ENCODE measurements at places on chromosomes 2 and 18. TPM values are rescaled to one million over a fixed set of nuclear protein-coding genes. Genes with fewer than 3 reads are reported as not detected.

The RPIA gene
- 23.8 TPM for total RNA-seq

The SERPINB3 gene
- 0.68 TPM for total RNA-seq

The FANCL gene
- total RNA-seq = 33.1 TPM

The AQP12A gene
- not detected for total RNA-seq

The EIF2AK2 gene
- total RNA-seq = 121 TPM

The FLACC1 gene
- 1.4 TPM for total RNA-seq

The PFN4 gene
- 0.64 TPM for total RNA-seq

The RPRD1A gene
- total RNA-seq = 68.8 TPM

The FBXO48 gene
- 2.4 TPM for total RNA-seq

The SFTPB gene
- not detected for total RNA-seq

The SDC1 gene
- 136 TPM for total RNA-seq

The INHBB gene
- total RNA-seq = not detected

The LONRF2 gene
- total RNA-seq = 9.7 TPM

The IL18RAP gene
- total RNA-seq = not detected

The DNER gene
- total RNA-seq = 1.1 TPM

The IL37 gene
- total RNA-seq = 2.0 TPM

The WDR75 gene
- 57.7 TPM for total RNA-seq

The B4GALT6 gene
- total RNA-seq = 22.0 TPM

The MC5R gene
- total RNA-seq = not detected

The RAB27B gene
- 38.3 TPM for total RNA-seq

The ANKMY1 gene
- 34.9 TPM for total RNA-seq

The IL1RN gene
- 19.4 TPM for total RNA-seq

The MAP2 gene
- 9.5 TPM for total RNA-seq

The FOXI3 gene
- not detected for total RNA-seq

The SERPINB4 gene
- total RNA-seq = not detected

The SP9 gene
- total RNA-seq = not detected

The POTEJ gene
- not detected for total RNA-seq

The ABCA12 gene
- 4.8 TPM for total RNA-seq

The SP140L gene
- 55.2 TPM for total RNA-seq

The GPD2 gene
- 55.4 TPM for total RNA-seq

The CEBPZOS gene
- total RNA-seq = 40.7 TPM

The GPAT2 gene
- not detected for total RNA-seq

The CXCR1 gene
- total RNA-seq = not detected

The SCN7A gene
- not detected for total RNA-seq

The B3GNT7 gene
- total RNA-seq = 14.4 TPM

The SERPINB11 gene
- total RNA-seq = not detected

The SCN1A gene
- total RNA-seq = not detected

The PSMA8 gene
- not detected for total RNA-seq

The SLC9A2 gene
- 5.7 TPM for total RNA-seq

The POTEC gene
- total RNA-seq = not detected

The ASPRV1 gene
- total RNA-seq = 0.27 TPM

The PAIP2B gene
- 4.0 TPM for total RNA-seq

The ERFE gene
- total RNA-seq = 4.0 TPM

Data from Calu3 (cell line).